ENCODE measurements at places on chromosomes 4 and X.

DNA sequence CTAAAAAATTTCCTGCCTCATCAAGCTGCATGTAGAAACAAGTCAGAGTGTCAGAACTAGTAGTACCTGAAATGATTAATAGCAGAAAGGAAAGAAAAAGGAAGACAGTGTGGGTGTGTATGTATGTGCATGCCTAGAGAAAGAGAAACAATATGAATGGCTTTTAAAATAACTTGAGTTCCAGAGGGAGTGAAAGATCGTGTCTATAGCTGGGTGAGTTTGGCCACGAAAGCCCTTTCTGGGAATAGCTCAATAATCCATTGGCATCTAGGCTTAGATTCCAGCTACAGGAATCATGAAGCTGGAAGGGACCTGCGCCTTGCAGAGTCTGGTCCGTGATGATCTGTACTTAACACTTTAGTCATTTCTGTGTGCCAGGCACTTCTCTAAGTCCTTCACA is 195.6 kb downstream of the RAPGEF2 start:
- DNase-seq = no peak

- no peak for DNase-seq
Observed at GRCh38 chr4:23060776-23061175, 368.0 kb downstream of the GBA3 start.

DNA sequence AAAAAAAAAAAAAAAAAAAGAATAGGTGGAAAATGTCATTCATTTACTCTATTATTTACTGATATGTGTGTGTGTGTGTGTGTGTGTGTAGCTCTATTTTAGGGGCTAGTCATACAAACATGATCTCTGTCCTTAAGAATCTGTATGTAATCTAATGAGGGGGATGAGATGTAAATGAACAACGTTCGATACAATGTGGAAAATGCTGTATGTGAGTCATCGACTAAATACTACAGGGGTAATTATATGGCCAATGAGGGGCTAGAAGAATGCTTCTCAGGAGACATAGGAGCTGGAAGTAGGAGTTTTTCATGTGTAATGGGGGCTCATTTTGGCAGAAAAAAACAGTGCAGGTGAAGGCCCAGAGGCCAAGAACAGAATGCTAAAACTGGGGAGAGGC is 41.9 kb downstream of the LEF1 start:
- no peak for DNase-seq

DNA sequence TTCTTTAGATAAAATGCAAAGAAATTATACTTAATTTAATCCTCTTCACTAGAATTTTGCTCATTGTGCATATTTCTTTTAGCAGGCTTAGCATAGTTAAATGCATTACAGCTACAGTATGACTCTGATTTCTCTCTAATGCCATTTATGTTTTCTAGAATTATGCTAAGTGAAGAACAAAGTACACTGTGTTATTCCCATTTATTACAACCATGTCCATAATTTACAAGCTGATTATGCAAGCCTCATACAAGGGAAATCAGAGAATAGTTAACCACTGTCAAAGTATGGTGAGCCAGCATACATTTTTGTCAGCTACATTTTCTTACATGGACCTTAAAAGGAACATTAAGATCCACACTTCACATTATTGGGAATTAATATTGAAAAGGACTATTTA is 99.1 kb downstream of the MAB21L2 start:
- no peak for DNase-seq

- DNase-seq = no peak
Observed at GRCh38 chr4:127406187-127406586, 226.6 kb upstream of the INTU start.

GRCh38 chr4:120517966-120518365 is 404.6 kb downstream of the PRDM5 start:
- DNase-seq = no peak

- no peak for DNase-seq
Observed at GRCh38 chr4:153771046-153771445, 11.2 kb upstream of the RNF175 start.

GRCh38 chr4:167232805-167233684 is 1.2 kb downstream of the SPOCK3 start:
- peak; percentile 59 for DNase-seq

GRCh38 chr4:89489338-89489771 is 181.8 kb upstream of the GPRIN3 start:
- no peak for DNase-seq

GRCh38 chr4:124065936-124066335 is 646.6 kb downstream of the ANKRD50 start:
- no peak for DNase-seq

DNA sequence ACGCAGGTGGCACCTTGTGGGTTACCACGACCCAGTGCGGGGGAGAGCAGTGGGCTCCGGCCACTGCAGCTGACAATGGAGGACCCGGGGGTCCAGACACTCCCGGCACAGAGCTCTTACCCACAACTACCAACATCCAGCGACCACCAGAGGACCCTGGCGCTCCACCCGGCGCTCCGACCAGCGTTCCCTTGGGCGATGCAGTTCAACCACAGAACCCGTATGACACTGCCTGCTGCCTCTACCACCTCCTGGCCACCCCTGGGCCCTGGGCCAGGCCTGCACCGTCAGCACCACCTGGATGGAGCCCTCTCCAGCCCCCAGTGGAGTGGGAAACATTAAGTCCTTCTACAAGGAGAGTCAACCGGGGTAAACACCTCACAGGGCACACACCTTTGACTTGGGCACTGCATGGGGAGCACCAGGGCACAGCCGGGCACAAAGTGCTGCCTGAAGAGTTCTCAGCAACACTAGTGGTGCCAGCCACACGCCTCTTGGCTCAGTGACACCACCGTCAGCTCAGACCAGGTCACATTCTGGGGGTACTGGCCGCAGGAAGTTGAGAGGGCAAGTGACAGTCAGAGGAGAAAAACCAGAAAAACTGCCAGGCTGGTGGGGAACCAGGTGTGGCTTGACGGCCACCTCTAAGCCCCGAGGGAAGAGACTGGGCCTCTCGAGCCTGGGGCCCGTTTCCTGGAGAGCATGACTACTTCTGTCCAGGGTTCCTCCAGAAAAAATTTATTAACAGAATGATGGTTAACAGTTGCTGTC is 2.6 kb downstream of the CTBP1 start:
- no peak for DNase-seq

GRCh38 chrX:134171661-134172587 is 65.1 kb upstream of the CCDC160 start:
- peak; percentile 48 for DNase-seq

- no peak for DNase-seq
Observed at GRCh38 chr4:168385142-168385490, 66.6 kb upstream of the DDX60 start.

DNA sequence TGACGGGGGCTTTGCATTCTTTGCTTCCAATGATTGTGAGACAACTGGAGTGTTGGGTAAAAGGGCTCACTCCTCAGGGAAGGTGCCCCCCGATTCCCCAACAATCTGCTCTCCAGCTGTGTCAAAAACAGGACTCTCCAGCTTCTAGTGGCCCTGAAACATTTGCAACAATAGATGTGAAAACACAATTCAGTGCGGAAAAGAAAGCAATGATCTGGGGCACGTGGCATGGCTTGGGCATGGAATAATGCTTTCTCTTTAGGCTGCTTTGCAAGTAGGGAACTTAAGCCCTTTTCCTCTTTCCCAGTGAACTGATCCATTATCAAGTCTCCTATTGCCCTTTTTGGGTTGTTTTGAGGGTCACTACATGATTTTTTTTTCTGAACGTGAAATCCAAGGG is 239.9 kb downstream of the C4orf33 start:
- no peak for DNase-seq

DNA sequence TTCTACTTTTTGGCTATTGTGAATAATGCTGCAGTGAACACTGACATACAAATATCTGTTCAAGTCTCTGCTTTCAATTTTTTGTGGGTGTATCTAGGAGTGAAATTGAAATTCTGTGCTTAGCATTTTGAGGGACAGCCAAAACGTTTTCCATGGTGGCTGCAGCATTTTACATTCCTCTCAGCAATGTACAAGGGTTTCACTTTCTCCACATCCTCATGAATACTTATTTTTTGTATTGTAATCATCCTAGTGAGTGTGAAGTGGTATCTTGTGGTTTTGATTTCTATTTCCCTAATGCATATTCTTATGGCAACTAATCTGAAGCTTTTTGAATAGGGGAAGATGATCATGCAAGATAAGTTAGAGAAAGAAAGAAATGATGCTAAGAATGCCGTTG is 40.3 kb downstream of the HSPA4L start:
- DNase-seq = no peak

GRCh38 chr4:185767528-185767927 is 44.5 kb downstream of the SORBS2 start:
- no peak for DNase-seq

DNA sequence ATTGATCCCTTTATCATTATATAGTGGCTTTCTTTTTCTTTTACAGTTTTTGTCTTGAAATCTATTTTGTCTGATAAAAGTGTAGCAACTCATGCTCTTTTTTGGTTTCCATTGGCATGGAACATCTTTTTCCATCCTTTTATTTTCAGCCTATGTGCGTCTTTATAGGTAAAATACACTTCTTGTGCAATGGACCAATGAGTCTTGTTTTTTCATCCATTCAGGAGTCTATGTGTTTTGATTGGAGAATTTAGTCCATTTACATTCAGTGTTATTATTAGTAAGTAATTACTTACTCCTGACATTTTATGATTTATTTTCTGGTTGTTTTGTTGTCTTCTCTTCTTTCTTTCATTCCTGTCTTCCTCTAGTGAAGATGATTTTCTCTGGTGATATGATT is 66.4 kb upstream of the IL2 start:
- no peak for DNase-seq

DNA sequence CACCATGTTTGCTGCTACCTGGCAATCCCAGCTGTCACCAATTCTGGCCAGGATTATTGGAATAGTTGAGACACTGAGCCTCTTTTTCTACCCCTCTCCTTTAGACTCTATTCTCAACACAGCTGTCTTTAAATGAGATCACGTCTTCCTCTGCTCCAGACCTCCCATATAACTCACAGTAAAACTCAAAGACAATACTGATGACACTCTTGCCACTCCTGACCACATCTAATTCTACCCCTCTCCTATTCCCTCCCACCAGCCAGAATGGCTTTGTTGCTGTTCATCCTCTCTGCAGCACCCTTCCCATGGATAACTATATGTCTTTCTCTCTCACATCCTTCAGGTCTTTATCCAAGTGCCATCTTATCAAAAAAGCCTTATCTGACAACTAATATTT is 188.6 kb upstream of the IL15 start:
- no peak for DNase-seq

DNA sequence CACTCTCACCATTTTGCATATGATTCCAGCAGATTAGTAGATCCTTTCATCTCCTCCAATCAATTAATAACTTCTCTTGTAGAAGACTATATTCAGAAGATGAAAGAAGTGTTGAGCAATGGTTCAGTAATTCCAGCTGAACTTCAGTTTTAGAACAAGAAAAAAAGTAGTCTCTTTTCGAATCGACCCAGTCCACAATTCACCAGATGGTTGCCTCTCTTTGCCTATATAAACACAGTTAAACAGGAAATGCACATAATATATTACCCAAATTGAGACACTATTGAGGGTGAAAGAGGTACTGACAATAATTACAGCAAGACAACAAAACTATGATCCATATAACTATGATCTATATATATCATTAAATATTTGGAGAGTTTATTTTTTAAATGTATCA is 16.8 kb upstream of the FAM241A start:
- DNase-seq = no peak

DNA sequence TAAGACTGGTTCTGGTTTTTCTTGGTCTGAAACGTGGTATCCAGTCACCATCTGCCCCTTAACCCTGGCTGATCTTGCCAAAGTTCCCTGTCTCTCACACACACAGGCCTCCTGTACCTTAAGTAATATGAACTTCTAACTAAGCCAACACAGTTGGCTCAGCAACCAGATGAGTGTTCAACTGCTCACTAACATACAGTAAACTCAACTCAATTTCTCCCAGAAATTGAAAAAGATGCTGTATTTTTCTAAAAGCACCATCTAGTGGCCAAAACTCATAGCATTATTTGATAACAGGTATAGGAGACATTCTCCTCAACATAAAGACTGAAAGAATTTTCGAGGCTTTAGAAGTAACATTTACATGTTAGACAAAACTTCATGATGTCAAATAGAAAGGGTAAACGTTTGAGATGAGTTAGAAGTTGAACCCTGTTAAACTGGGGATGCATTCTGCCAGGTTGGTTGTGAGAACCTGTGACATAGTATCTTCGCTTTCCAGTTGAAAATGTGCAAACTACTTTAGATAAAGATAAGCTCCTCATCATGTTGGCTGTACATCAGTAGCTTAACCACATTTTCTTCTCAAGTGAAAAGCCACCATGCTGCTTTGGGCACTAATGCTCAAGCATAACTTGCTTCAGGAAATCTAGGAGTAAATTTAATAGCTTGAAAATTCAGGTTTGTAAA is 31.2 kb downstream of the CCNI start:
- DNase-seq = peak; percentile 36

GRCh38 chrX:68660746-68661145 is 13.3 kb downstream of the STARD8 start:
- no peak for DNase-seq

DNA sequence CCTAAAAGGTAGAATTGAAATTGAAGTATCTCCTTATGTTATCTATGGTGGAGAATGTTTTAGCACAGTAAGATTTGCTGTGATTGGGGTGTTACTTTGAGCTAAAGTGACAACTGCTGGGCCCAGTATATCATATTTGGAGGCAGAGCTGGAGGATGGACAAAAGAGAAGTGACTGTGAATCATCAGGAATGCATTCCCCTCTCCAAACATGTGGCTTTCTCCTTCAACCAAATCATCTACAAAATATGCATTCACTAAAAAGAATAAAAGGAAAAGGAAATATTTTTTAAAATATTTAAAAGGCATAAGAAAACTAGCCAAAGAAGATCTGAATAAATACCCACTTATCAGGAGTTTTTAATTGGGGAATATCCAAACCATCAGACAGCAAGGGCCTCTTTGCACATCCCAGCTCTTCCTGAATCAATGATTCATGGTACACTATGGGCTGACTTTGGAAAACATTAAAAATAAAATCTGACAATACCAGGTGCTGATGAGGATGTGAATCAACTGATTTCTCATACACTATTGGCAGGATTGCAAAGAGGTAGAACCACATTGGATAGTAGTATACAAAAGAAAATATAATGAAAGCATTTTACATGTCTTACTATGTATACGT is 671.7 kb upstream of the NR3C2 start:
- DNase-seq = no peak

GRCh38 chr4:117429061-117429460 is 343.7 kb upstream of the TRAM1L1 start:
- no peak for DNase-seq

GRCh38 chrX:49644991-49645637 is 46.3 kb downstream of the GAGE1 start:
- DNase-seq = no peak

DNA sequence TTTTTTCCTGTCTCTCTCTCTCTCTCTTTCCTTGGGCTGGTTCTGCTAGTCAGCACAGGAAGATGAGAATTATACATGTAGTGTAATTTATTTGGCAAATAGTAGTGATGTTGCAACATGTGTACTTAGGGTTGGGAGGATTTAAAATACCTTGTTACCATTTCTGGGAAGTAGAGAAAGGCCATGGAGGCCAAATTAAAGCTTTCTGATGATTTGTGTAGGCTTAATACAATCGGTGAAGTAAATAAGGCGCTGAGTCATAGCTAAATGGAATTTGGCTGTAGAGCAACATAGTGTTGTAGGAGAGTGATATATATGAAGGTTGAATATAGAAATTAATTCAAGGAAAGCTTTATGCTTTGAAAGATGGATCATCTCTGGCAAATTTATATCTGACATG is 295.3 kb downstream of the GRID2 start:
- DNase-seq = no peak

All from midbrain (tissue), 1 donor.